ENCODE measurements at places on chromosomes 7 and 10.

DNA sequence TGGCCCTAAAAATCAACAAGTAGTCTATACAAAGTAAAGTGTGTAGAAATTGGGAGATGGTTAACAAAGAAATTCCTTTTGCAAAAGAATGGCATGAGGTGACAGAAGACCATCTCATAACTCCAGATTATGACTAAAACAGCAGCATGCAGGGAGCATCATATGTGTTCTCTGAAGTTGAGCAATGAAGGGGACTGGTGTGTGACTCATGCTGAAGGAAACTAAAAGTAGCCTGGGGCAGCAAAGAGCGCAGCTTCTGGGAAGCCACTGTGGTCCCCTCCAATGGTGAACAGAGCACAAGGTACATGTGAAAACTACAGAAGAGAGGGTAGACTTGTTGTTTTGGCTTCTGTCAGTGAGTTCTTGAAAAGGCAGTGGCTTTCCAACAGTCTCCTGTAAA lies 133.4 kb downstream of the MACC1 start:
- DNase-seq = no peak

DNA sequence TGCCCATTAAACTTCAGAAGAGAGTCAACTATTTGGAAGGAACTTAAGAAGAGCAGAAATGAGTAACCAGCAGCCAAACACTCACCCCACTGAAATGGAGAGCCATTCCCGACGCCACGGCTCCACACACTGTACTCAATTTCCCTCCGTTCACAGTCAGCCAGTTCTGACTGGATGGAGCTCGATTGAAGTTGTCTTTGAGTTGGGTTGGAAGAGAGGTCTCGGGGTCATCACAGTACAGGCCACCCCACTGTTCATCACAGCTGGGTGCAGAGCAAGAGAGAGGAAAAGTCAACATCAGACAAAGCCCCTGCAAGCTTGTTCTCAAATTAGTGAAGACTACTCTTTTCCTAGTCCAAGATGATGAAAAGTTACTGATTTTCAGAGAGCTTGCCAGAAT lies 75.9 kb upstream of the SLC26A5 start:
- no peak for DNase-seq

GRCh38 chr10:6089334-6090219 lies 743 bp downstream of the RBM17 start:
- DNase-seq = no peak

DNA sequence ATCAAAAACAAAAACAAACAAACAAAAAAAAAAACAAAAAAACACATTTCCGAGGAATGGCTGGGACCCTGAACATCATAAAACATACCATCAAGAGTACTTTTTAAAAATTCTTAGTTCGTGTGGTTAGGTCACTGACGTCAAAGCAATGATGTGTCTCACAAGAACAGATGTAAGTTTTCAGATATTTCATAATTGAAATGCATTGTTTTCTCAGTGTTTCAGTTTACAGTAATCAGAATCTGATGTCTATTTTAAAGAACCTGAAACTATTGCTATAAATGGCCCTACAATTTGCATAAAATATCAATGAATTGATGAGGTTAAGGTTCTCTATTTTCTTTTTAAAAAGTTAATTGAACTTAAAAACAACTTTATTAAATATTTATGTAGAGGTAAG lies 103.7 kb upstream of the HGF start:
- no peak for DNase-seq

- no peak for DNase-seq
These were observed 178.6 kb downstream of the FANK1 start for GRCh38 chr10:126075009-126075408.

- DNase-seq = peak; percentile 79
These were observed at the start of gene FRAT2 for GRCh38 chr10:97334370-97335175. FRAT2 (minus strand) TSS chr10:97334729; CDS start chr10:97334572, 157 bp downstream.

- DNase-seq = no peak
These were observed 264.0 kb downstream of the INHBA start for GRCh38 chr7:41438705-41439514.

DNA sequence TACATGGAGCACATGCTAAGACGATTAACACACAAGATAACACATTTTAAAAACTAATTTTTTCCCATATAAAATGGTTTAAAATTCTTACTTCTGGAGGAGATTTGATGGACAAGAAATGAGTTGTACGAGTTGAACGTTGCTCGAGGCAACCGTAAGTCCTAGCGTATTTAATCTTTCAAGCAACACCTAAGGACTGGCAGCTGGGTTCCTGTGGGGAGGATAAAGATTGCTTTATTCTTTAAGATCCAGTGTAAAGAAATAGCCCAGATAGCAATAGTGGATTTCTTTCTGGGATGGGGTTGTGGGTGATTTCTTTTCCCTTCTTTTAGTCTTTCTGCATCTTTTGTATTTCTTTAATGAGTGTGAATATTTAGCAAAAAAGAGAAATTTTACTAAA lies 9.8 kb downstream of the TBXAS1 start:
- no peak for DNase-seq

- DNase-seq = peak; percentile 78
These were observed 561 bp downstream of the PLEKHA1 start for GRCh38 chr10:122374859-122375678.

DNA sequence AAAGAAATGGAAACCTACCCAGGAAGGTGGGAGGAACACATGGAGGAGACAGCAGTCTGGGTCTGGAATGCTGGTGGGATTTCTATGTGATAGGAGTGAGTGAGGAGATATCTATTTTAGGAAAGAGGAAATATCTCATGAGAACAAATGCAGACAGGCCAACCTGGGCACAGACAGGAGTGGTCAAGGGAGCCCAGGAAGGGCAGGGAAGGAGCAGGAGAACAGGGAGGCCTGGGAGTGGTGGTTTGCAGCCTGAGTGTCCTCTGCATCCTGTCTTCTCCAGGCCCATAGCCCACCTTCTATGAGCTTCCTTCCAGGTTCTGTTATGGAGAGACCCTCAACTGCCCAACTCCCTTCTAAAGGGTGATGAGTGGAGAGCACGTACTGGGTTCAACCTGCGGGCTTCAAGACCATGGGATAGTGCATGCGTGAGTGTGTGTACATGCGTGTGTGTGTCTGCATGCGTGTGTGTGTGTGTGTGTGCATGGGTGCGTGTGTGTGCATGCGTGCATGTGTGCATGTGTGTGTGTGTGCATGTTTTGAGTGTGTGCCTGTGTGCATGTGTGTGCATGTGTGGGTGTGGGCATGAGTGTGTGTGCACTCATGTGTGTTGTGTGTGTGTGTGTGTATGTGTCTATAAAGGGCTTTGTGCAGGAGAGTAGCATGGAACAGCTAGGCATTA lies 200.1 kb downstream of the CXCL12 start:
- no peak for DNase-seq

DNA sequence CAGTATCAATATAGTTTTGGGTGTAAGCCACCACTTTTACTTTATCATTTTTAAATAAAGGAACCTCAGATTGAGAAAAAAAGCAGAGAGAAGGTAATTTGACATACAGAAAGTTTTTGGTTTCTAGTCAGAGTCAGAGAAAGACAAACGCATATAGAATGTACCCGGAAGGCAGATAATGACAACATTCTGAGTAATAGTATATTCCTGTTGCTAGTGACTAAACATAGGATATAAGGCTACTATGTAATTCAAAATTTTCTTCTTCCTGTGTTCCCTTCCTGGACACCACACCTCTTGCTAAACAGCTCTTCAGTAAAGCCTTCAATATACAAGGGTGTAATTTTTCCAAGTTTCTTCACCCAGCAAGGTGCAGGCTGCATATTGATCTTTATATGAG lies 597.6 kb downstream of the PCDH15 start:
- DNase-seq = no peak

DNA sequence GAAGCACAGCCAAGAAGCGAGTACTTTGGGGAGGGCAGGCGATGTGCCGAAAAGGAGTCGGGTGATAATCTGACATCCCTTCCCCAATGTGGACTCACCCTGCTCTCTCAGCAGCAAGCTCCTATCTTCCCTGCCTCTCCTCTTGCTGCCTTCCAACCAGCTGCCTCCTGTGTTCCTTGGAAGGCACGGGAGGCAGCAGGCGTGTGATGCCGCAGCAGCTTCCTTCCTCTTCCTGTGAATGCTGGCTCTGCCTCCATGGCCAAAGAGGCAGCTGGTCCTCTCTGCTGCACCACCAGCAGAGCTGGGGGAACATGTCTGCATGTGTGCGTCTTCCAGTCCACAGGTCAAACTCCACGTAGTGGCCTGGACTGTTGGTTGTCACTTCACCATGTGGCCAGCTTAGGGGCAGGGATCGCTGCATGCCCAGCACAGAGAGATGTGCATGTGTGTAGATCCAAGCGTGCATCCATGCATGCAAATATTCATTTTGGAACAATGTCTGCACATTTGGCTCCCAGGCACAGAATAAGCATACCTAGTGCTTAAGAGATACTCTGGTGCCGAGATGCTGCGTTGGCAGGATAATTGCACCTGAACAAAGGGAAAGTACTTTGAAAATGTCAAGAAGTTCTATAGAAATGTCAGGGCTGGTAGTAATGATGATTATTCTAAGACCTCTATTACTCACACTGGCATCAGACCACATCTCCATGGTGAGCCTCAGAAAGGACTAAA lies 499.8 kb downstream of the PLXNA4 start:
- DNase-seq = no peak

- DNase-seq = no peak
These were observed 495 bp downstream of the SFR1 start for GRCh38 chr10:104122225-104123107.

DNA sequence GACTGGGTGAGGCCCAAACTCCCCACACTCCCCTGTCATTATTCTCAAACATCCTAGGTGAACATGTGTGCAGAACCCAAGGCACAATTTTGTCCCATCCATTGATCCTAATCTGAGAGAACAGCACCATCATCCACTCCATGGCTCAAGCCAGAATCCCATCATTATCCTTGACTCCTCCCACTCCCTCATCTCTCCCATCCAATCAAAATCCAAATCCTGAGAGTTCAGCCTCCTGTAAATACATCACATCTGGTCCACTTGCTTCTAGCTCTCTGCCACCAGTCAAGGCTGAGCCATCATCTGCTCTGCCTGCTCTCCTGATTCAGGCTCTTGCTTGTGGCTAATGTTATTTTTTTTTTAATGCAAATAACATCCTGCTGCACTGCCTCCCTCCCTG lies 75.9 kb upstream of the SLF2 start:
- no peak for DNase-seq

- DNase-seq = no peak
These were observed 38.7 kb downstream of the GPR26 start for GRCh38 chr10:123704812-123705211.

GRCh38 chr7:83096065-83096580 lies 66.6 kb downstream of the PCLO start:
- no peak for DNase-seq

- DNase-seq = no peak
These were observed 74.2 kb downstream of the FAS start for GRCh38 chr10:89064748-89065147.

DNA sequence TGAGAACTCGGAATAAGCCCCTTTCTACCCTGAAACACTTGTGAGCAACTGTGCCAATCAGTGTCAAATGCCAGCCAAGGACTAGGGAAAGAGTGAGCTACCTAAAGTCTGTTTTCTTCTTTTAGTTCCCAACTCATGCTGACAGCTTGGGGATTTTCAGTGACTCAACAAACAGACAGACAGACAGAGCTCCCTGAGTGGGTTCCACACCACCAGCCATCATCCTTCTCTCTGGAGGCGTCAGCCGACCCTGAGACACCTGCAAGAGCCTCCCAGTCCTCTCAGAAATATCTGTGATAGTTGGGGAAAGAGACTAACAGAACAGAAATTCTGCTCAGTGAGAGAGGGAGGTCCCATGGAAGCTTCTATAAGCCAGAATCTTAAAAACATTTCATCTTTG lies 49.5 kb downstream of the GATA3 start:
- no peak for DNase-seq

DNA sequence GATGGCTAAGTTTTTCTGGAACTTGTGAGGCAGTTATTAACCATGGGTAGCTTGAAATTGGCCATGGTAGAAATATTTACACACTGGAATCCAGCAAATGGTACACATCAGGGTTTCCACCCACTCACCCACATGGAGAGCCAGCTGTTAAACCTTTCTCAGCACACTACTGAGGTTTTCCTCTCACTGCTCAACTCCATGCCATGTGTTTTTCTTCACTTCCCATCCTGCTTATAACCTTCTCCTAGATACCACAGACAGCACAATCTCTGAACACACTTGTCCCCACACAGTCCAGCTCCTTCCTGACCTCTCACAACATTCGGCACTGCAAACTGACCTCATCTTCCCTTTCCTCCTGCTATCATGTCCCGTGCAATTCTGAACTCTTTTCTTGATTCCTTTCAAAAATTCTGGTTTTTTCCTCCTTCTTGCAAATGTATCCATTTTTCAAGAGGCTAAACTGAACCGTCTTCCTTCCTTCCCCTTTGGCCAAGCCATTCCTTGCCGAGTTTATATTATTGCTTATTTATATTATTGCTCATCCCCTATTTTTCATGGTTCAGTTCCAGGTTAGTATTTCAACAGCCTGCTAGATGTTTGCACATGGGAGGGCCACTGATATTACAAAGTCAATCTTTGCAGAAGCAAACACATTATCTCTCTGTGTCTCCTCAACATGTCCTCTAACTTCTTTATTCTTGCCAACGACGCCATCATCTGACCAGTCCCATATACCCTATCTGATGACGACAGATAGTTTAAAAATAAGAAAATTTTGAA lies 606.4 kb downstream of the SORCS1 start:
- DNase-seq = no peak

DNA sequence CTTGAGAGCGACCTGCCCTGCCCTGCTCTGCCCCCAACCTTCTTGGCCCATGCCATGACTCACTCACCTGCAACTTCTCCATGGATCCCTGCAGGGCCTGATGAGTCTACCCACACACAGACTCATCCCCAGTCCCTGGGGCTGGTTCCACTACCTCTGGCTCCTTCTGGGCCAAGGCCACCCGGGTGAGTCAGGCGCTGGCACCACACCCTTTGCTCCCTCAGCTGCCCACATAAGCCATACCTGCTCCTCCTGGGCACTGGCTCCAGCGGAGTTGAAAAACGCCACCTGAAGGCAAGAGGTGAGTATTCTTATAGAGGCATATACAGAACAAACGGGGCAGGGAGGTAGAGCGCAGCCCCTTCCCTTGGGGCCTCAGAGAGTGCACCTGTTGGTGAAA lies 16.2 kb upstream of the MTPAP start:
- no peak for DNase-seq

- DNase-seq = no peak
These were observed 2.6 kb upstream of the RASSF4 start for GRCh38 chr10:44956717-44957706.

DNA sequence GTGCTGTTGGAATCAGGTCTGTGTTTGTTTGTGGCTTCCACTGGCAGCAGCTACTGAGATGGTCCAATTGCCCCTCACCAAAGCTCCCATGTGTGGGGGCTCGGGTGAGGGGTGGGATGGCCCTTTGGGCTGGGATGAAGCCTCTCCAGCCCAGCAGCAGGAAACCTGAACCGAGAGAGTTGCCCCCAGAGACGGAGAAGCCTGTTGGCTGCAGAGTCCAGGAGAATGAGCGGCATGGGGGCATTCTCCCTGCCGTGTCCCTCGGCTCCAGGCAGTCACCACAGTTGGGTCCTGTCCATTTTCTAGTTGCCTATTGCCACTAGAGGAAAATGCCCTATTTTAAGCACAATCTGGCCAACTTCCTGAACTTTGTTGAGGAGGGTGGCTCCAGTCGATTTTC lies 222.2 kb upstream of the PPP2R2D start:
- no peak for DNase-seq

DNA sequence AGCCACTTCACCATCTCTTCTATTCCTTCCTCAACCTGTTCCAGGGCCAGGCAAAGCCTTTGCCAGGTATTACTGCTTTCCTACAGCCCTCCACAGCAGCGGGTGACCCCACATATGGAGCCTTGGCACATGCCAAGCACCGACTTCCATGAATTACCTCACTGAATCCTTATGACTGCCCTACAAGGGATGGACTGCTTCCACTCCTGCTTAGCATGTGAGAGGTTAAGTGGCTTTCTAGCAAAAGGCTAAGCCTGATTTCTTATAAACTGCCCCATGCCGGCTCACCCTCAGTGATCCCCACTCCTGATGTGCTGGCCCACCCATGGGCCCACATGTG lies 44.0 kb upstream of the PDLIM1 start:
- no peak for DNase-seq
